SJCRH30 (cell line): ENCODE measurements at places on chromosomes 12 and 14. TPM values are rescaled to one million over a fixed set of nuclear protein-coding genes. Genes with fewer than 3 reads are reported as not detected.

Gene G2E3
- total RNA-seq, result 0.02 and 0.38 TPM in 2 replicates

Gene RASSF8
- total RNA-seq, result 22.4 and 24.5 TPM in 2 replicates

Gene HOTAIR
- 1.0 and 1.5 TPM in 2 replicates for total RNA-seq

Gene CARMIL3
- total RNA-seq, result 0.20 and 0.40 TPM in 2 replicates

Gene OASL
- not detected in 2 replicates for total RNA-seq

Gene TAS2R31
- 1.5 and 2.7 TPM in 2 replicates for total RNA-seq

Gene PLCZ1
- total RNA-seq, result not detected in 2 replicates

Gene BCDIN3D
- total RNA-seq, result 4.7 and 5.3 TPM in 2 replicates

Gene DEPDC4
- 4.2 and 5.1 TPM in 2 replicates for total RNA-seq

Gene DHRS2
- 0.84 and 0.99 TPM in 2 replicates for total RNA-seq

Gene TMPRSS12
- total RNA-seq, result not detected in 2 replicates

Gene HHIPL1
- total RNA-seq, result not detected in 2 replicates

Gene PMCH
- total RNA-seq, result not detected in 2 replicates

Gene TSPAN19
- total RNA-seq, result 0.13 and 0.49 TPM in 2 replicates

Gene MSRB3
- 16.5 and 19.1 TPM in 2 replicates for total RNA-seq

Gene CIROP
- not detected in 2 replicates for total RNA-seq

Gene ZFHX2
- 0.04 and 0.05 TPM in 2 replicates for total RNA-seq

Gene GARIN6
- not detected in 2 replicates for total RNA-seq

Gene CCDC88C
- total RNA-seq, result 8.9 TPM in 2 replicates

Gene ANG
- 0.49 and 0.79 TPM in 2 replicates for total RNA-seq

Gene MIP
- total RNA-seq, result not detected in 2 replicates

Gene SLC8A3
- 15.9 and 17.2 TPM in 2 replicates for total RNA-seq

Gene FOXG1
- 0.71 and 0.81 TPM in 2 replicates for total RNA-seq
